ENCODE measurements at places on chromosomes 5 and 9.
A peak's percentile ranks its signal among the peaks of the same experiment; 100 is the strongest.

DNA sequence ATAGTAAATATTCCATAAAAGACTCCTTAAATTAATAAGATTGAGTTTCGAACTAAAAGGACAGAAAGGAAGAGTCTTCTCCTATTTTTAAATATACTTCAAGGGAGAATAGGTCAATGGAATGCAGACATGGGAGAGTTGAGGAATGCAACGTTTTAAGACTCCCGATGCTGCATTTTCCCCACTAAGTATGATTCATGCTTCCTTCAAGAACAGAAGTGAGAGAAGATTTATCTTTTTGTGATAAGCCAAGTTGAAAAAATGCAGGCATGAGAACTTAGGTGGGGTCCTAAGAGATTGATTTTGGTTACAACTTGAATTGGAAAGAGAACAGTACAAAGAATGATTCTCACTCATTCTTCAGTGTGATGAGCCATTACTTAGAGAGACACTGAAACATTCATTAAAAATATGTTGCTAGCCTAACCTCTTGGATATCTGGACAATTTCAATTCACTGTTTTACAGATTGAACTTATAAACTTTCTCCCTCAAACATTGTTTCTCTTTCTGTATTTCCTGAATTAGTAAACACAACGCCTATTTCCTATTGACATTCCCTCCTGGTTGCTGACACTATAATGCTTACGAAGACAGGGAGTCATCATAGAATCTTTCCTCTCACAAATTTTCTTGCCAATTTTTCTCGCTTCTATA, 1666.1 kb upstream of the WWC1 start:
- DNase-seq: no peak

DNA sequence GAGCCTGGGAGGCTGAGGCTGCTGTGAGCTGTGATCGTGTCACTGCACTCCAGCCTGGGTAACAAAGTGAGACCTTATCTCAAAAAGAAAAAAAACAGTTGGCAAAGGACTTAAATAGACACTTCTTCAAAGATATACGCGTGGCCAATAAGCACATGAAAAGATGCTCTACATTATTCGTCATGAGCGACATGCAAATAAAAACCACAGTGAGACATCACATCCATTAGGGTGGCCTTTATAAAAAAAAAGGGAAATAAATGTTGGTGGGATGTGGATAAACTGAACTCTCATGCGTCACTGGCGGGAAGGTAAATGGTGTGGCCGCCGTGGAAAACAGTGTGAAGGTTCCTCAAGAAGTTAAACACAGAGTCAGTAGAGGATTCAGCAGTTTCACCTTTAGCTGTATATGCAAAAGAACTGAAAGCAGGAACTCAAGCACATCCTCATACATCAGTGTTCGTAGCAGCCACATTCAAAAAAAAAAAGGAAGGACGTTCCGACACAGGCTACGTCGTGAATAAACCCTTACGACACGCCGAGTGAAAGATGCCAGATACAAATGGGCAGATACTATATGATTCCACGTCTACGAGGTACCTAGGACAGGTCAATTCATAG, 24.5 kb upstream of the NRARP start:
- DNase-seq: peak; percentile 61

DNA sequence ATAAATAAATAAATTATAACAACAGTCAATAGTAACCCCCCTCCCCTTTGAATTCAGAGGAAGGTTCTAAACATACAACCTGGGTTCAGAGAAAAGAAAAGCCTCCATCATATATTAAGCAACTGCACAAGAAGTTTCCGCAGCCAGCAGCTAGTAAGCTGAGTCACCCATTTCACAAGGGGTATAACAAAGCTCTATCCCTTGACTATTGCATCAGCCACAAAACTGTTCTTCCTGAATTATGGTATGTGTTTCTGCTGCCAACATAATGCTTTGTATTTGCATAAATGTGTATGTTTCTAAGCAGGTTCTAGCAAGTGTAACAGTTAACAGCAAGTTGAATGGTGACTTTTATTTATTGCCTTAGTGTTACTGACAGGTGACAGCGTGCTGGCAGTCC, 6.8 kb upstream of the CEP120 start:
- no peak for DNase-seq

GRCh38 chr9:109328978-109329637, 8.2 kb upstream of the EPB41L4B start:
- no peak for DNase-seq

DNA sequence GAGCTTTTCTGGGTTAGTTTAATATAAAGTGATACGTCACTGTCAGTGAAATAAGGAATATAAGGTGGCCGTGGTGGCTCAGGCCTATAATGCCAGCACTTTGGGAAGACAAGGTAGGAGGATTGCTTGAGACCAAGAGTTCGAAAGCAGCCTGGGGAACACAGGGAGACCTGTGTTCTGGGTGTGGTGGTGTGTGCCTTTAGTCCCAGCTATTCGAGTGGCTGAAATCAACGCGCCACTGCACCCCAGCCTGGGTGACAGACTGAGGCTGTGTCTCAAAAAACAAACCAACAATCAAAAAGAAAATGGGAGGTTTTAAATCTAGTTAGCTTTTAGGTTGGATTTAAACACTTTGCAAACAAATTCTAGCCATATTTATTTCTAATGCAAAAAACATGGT, 53.1 kb downstream of the NSD1 start:
- DNase-seq: no peak

GRCh38 chr9:83533296-83533695, 4.9 kb downstream of the FRMD3 start:
- DNase-seq: no peak

GRCh38 chr5:132378580-132378979, 9.1 kb downstream of the SLC22A5 start:
- peak; percentile 23 for DNase-seq

DNA sequence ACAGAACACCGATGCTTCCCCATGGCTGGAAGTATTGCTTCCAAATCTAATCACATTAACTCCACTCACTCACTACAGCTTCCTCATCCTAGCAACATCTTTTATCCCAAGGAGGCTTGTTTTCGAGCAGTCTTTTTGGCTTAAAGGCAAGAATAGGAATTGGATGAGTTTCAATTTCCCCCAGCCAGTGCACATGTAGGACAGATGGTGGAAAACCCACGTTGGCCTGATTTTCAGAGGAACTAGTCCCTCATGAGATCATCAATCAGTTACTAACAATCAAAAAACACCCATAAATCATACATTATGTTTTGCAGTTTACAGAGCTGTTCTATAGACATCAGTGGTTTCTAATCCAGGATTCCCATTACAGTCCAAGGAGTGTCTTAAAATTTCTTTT, 48.5 kb upstream of the AGXT2 start:
- no peak for DNase-seq

GRCh38 chr5:34571677-34572041, 84.5 kb upstream of the RAI14 start:
- no peak for DNase-seq

- DNase-seq: no peak
Measured at GRCh38 chr5:36214436-36214835, 27.3 kb downstream of the NADK2 start.

DNA sequence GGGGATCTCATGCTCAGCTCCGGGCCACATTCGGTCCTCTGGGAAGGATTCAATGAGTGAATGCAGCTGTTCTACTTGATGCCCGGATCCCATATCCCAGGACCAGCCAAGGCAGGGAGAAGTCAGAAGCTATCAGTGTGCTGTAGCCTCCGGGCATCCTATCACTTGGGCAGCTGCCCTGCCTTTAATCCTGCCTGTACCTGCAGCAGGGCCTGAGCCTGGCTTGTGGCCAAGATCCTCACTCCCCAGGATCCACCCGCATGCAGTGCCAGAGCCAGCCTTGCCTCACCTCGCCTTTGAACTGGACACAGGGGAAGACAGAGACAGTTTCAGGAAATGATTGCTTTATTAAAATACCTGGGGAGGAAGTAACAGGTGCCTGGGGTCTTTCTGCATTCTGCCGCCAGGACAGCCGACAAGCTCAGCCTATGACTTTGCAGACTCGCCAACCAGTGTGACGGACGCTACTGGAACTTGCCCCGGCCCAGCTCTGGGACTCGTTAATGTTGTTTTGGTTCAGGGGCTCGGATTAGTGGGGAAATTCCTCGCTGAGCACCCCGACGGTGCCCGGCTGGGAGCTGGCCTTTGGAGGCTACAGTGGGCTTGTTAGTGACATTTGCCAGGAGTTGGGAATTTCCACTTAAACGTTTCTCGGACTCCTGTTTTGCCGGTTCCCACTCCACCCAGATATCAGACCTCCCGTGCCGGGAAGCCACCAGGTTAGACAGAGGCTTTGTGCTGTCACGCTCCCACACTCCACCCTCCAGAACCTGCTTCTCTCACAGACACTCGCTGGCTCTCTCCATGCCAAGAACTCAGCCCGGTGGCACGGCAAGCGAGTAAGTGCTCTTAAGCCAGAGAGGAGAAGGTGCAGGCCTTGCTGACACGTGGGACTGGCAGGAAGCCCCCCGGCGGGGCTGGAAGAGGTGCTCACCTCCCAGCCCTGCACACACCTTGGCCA, 721 bp downstream of the PTGES start:
- no peak for DNase-seq

DNA sequence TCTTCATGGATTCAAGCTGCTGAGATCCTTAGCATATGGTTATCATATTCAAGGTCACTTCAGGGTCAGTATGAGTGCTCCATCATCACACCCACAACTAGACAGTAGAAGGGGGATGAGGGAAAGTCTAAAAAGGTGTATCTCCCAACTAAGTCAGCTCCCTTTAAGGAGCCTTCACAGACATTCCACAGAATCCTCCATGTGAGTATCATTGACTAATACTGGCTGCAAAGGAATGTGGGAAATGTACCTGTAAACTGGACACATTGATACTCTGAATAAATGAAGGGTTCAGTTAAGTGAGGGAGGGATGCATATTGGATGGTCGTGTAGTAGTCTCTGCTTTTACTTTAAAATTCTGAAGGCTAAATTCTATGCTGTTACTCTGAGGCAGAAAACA, 330.7 kb downstream of the LRRC70 start:
- no peak for DNase-seq

- DNase-seq: no peak
Measured at GRCh38 chr9:4290427-4290837, 9.4 kb downstream of the GLIS3 start.

GRCh38 chr9:26685818-26686217, 206.8 kb downstream of the CAAP1 start:
- DNase-seq: no peak

DNA sequence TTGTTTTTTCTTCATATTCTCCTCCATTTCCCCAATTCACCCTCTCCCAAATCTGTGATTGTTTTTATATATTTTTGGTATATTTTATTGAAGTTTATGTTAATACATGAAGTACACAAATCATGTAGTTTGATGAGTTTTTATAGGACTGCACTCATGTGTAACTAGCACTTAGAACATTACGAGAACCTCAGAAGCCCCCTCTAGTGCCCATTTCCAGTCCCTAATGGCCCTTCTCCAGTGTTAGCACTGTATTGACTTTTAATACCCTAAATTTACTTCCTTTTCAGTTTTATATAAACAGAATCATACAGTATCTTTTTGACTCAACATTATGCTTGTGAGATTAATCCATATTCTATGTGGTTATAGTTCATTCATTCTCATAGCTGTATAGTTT, 18.5 kb upstream of the FKTN start:
- DNase-seq: no peak

DNA sequence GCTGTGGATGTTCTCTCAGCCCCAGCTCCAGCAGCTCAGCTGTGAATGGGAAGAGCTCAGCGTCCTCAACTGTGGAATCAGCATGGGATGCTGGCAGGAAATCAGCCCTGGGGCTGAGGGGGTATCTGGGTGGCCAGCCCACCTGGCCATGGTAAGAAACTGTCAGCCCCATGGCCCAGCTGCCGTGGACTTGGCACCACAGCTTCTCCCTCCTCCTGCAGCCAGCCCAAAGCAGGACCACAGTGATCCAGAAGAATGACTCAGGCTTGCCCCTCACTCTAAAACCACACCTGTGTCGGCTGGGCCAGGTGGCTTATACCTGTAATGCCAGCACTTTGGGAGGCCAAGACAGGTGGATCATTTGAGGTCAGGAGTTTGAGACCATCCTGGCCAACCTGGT, 48.0 kb downstream of the SAR1B start:
- DNase-seq: no peak

- DNase-seq: no peak
Measured at GRCh38 chr9:91929331-91929730, 20.7 kb downstream of the ROR2 start.

DNA sequence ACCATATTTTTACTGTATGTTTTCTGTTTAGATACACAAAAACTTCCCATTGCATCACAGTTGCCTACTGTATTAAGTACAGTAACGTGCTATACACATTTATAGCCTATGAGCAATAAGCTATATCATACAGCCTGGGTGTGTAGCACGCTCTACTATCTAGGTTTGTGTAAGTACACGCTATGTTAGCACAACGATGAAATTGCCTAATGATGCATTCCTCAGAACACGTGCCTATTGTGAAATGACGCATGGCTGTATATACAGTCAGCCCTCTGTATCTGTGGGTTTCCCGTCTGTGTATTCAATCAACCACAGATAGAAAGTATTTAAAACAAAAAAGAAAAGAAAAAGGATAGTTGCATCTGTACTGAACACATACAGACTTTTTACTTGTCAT, 64.2 kb downstream of the SGCD start:
- no peak for DNase-seq

DNA sequence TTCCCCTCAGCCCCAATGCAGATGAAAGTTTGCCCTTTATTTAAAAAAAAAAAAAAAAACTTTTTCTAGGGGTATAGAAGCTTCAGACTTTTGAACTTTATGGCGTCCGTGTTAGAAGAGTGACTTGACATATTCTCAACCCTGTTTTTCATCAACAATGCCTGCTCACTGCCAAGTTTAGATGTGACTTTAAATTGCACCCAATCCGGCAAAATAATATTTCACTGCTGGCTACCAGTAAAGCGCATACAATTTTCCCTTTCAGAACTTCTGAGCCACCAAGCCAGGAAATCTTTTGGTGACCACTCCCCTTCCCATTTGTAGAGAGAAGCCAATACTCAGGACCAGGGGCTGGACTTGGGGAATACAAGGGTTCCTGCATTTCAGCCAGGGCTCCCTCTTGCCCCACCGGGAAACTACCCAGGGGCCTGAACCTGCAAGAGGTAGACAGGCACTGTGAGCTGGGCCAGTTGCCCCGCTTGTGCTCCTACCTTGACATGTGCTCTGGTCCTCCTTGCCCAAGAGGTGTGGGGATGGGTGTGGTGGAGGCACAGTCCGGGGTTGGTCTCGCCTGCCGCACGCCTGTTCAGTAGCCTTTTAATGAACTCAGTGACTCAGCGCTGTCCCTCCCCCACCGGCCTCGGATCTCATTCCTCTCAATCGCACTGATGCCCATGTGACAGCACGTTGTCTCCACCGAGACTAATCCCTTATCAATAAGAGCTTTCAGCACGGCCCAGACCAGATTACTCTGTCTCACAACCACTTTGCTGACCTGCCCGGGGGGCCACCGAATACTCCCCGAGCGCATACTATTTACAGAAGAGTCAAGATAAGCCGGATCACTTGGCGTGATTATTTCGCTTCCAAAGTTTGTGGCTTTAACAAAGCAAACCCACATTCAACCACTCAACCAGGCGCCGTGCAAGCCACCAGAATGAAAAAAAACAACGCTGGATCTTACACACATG, 226.4 kb downstream of the DCP2 start:
- DNase-seq: no peak

GRCh38 chr9:21110708-21111576, 30.7 kb downstream of the IFNW1 start:
- peak; percentile 81 for DNase-seq

- no peak for DNase-seq
Measured at GRCh38 chr9:105886136-105886535, 191.8 kb downstream of the TMEM38B start.

GRCh38 chr9:113163001-113163400, 12.2 kb downstream of the SLC31A2 start:
- DNase-seq: no peak

- DNase-seq: peak; percentile 13
Measured at GRCh38 chr9:101727612-101728524, 10.6 kb downstream of the GRIN3A start.

GRCh38 chr5:154968953-154969352, 28.1 kb downstream of the MRPL22 start:
- DNase-seq: no peak

Data from KBM-7 (cell line).